NCI-H69 (cell line): ENCODE measurements at places on chromosomes 12 and 14.

- no peak for DNase-seq
Measured at GRCh38 chr14:92074555-92074954, 31.8 kb downstream of the ATXN3 start.

DNA sequence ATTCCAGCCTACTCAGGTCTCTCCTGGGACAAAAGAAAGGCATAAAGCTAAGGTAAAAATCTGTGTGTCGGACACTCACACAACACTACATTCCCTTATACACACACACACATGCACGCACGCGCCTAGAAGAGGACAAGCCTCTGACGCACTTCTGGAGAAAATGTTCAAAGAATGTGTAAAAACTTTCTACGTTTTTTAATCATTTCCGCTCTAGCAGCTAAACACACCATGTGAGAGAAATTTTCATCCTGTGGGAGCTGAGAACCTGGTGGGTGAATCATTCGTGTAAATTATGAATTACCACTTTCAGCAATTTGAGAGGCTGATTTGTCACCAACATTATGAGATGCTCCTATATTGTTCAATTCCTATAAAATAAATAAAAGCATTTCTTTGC is 494.5 kb downstream of the TMEM132D start:
- no peak for DNase-seq

- DNase-seq = no peak
Measured at GRCh38 chr12:64656429-64656828, 46.1 kb downstream of the RASSF3 start.

DNA sequence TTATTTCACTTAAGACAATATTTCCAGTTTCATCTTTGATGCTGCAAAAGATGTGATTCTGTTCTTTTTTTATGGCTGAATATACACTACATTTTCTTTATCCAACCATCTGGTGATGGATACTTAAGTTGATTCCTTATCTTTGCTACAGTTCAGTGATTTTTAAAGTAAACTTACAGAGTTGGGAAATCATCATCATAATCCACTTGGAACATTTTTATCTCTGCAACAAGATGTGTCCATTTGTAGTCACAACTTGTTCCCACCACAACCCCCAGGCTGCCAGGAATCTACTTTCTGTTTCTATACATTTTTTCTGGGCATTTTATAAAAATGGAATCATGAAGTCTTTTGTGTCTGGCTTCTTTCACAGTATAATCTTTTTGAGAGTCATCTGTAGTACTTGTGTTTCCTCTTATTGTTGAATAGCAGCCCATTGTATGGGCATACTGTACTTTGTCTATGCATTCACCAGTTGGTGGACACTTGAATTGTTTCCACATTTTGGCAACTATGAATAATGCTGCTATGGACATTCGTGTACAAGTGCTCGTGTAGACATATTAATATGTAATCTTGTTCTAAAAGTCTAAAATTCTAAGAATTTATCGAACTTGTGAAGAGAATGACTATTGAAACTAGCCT is 212.5 kb upstream of the DDHD1 start:
- no peak for DNase-seq

- peak; percentile 64 for DNase-seq
Measured at GRCh38 chr12:57280211-57281062, 29.4 kb upstream of the STAC3 start.

- no peak for DNase-seq
Measured at GRCh38 chr14:75497701-75498100, 24.6 kb upstream of the BATF start.

GRCh38 chr14:74619672-74620131 is 7.7 kb upstream of the LTBP2 start:
- no peak for DNase-seq

GRCh38 chr14:104221071-104221625 is 82.8 kb downstream of the KIF26A start:
- DNase-seq = no peak
